ENCODE measurements at places on chromosomes 2 and 18. TPM values are rescaled to one million over a fixed set of nuclear protein-coding genes. Genes with fewer than 3 reads are reported as not detected.

GRCh38 chr2:105865222-105865913 lies 120.7 kb downstream of the NCK2 start:
- peak; percentile 15 for DNase-seq

Gene CFAP65
- polyA plus RNA-seq = not detected

GRCh38 chr2:224646242-224646846 lies 61.2 kb upstream of the CUL3 start:
- no peak for DNase-seq

Gene SH3RF3
- 5.3 TPM for polyA plus RNA-seq

DNA sequence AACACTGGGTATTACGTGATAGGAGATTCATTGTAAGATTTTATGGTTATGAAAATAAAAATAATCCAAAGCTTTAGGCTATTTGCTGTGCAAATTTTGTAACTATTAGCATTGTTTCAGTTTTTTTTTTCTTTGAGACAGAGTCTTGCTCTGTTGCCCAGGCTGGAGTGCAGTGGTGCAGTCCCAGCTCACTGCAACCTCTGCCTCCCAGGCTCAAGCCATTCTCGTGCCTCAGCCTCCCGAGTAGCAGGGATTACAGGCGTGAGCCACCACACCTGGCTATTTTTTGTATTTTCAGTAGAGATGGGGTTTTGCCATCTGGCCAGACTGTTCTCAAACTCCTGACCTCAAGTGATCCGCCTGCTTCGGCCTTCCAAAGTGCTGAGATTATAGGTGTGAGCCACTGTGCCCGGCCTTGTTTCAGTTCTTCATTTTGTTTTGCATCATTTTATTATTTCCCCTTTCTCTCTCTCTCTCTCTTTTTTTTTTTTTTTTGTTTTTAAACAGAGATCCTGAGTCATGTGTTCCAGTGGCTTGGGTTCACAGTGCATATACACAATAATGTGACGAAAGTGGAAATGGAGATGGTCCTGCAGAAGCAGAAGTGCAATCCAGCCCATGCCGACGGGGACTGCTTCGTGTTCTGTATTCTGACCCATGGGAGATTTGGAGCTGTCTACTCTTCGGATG lies 25.8 kb downstream of the CASP10 start:
- DNase-seq = peak; percentile 11

Gene CCDC138
- polyA plus RNA-seq = 5.9 TPM

- DNase-seq = no peak
These were observed 256.7 kb upstream of the UBE2E3 start for GRCh38 chr2:180723712-180724111.

- DNase-seq = no peak
These were observed 446.0 kb downstream of the XIRP2 start for GRCh38 chr2:167334146-167334742.

DNA sequence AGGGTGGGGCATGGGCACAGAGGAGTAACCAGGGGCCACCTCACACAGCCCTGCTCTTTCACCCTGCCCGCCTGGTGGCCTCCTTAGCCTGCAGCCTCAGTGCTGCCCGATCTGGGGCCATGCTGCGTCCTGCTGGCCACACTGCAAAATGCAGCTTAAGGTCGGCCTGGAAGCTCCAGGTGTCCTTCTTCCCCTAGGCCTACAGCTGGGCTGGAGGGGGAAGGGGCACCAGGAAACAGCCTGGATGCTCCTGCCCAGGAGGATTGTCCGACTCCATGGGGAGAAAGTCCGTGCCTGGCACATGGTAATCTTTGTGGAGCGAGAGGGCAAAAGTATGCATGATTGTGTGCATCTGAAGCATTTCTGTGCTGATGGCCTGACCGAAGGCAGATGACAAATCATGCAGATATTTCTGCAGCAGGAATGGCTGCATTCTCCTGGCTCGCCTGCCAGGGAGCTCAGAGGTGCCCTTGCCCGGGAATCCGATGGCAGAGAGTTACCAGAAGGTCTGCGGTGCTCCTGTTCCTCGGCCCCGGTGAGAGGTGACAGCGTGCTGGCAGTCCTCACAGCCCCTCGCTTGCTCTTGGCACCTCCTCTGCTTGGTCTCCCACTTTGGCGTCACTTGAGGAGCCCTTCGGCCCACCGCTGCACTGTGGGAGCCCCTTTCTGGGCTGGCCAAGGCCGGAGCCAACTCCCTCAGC lies 12.8 kb upstream of the ALPP start:
- DNase-seq = no peak

Measured in muscle of back (tissue), 13 donors.